ENCODE measurements at places on chromosomes 16 and 17.

DNA sequence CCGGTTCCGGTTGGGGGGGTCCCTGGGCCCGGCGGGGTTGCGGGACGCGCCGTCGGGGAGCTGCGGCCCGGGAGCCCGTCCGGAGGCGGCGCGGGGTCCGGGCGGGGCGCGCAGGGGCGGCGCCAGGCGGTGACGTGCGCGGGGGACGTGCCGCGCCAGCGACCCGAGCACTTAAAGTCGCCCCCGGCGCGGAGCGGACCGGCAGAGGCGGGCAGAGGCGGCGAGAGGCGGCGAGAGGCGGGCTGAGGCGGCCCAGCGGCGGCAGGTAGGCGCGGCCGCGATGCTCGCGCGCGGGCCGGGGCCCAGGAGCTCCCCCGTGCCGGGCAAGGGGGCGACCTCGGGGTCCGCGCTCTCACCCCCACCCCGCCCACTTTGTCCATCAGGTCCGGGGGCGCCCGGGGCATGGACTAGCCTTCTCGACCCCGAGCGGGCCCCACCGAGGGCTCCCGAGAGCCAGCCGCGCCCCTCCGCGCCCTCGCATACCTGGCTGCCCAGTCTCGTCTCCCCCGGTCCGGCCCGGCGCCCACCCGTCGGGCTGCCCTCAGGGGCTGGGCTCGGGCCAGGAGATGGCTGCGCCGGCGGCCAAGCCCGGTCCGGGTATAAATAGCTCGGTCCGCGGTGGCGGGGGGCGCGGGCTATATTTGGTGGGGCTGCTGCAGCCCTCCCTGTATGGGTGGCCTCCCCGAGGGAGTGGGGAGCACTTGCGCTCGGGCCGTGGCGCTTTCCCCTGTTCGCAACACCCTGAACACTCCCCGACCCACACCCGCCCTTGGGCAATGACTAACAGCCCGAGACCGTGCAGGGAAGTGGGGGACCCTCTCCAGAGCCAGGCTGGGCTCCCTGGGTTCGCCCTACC, at the start of gene SLC16A3:
SLC16A3 (plus strand) TSS at position 201 of the 856 bp plus-strand sequence. CDS start 6,967 bp downstream, outside the sequence.
- H3K27me3 ChIP-seq, result no peaks in the 10 kb centered on the region
- peak within 1 kb of the TSS; percentile 82 for H3K4me3 ChIP-seq
- peaks cover 3% of the 10 kb centered on the region for H3K36me3 ChIP-seq

GRCh38 chr17:50363217-50364060, 9.5 kb downstream of the MRPL27 start:
- no peak overlapping the region for H3K4me3 ChIP-seq
- peaks cover 15% of the 10 kb centered on the region for H3K36me3 ChIP-seq
- peaks cover 9% of the 10 kb centered on the region for H3K4me1 ChIP-seq
- no peaks in the 10 kb centered on the region for H3K27me3 ChIP-seq

GRCh38 chr16:616733-617586, 13.8 kb upstream of the WFIKKN1 start:
- H3K27me3 ChIP-seq, result no peaks in the 10 kb centered on the region
- peaks cover 3% of the 10 kb centered on the region for H3K36me3 ChIP-seq
- no peak for DNase-seq
- no peak overlapping the region for H3K27ac ChIP-seq
- no peak overlapping the region for H3K4me3 ChIP-seq
- no peaks in the 10 kb centered on the region for H3K4me1 ChIP-seq

- no peaks in the 10 kb centered on the region for H3K36me3 ChIP-seq
- H3K4me3 ChIP-seq, result no peak overlapping the region
- no peak for DNase-seq
- no peaks in the 10 kb centered on the region for H3K4me1 ChIP-seq
- H3K27me3 ChIP-seq, result no peaks in the 10 kb centered on the region
Observed at GRCh38 chr16:59164461-59164860, 430.3 kb upstream of the GOT2 start.

DNA sequence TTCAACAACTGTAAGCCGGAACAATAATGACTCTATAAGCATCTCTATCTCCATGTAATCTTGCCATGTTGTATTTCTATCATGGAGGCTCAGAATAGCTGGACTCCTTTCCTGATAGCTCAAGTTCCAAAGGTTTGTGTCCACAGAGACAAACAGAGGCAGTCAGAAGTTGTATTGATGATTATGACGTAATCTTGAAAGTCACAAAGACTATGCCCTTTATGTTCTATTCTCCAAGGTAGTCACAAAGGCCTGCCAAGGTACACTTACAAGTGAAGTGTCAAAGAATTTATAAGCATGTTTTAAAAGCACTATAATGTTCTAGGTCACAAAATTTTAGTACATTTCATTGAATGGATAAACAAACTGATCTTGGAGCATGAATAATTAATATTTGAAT, 542.2 kb downstream of the CDH11 start:
- H3K27ac ChIP-seq, result no peak overlapping the region
- H3K4me1 ChIP-seq, result no peaks in the 10 kb centered on the region
- no peaks in the 10 kb centered on the region for H3K36me3 ChIP-seq
- H3K27me3 ChIP-seq, result no peaks in the 10 kb centered on the region

- no peak overlapping the region for H3K27ac ChIP-seq
- no peak overlapping the region for H3K4me3 ChIP-seq
- H3K36me3 ChIP-seq, result peaks cover 20% of the 10 kb centered on the region
- H3K27me3 ChIP-seq, result no peaks in the 10 kb centered on the region
- DNase-seq, result no peak
Observed at GRCh38 chr17:57636985-57637665, 108.0 kb downstream of the CCDC182 start.

Data from activated CD4-positive, alpha-beta memory T cell treated with anti-CD3 and anti-CD28 coated beads for 36 hours (primary cell).